ENCODE measurements at places on chromosomes 6 and 20.

GRCh38 chr6:10215326-10216110, 199.4 kb downstream of the TFAP2A start:
- no peak for DNase-seq

DNA sequence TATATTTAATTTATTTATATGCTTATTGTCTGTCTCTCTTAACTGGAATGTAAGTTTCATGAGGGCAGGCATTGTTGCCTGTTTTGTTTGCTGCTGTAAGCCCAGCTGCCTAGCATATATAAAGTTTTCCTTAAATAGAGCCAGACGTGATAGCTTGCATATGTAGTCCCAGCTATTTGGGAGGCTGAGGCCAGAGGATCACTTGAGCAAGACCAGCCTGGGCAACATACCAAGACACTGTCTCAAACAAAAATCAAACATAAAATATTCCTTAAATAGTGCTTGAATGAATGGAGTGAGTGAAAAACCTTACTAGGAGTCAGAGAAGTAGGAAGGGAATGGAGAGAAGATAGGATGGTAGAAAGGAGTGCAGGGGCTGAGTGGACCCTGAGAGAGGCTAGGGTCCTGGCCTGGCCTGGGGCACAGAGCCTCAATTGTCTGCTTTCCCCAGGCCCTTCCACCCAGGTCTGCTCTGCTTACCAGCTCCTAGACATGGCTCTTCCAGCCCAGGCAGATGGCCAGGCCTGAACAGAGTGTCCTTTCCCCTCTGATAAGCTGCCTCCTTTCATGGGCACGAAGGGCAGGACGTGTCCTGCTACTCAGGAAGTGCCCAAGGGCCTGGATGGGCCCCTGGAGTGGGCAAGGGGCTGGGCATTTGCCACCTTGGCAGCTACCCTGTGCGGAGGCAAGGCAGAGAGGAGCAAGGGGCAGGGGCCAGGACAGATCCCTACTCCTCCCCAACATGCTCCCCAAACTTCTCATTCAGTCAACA, 17.7 kb upstream of the BAK1 start:
- DNase-seq: no peak

- DNase-seq: no peak
Measured at GRCh38 chr20:21874127-21874526, 168.7 kb downstream of the PAX1 start.

DNA sequence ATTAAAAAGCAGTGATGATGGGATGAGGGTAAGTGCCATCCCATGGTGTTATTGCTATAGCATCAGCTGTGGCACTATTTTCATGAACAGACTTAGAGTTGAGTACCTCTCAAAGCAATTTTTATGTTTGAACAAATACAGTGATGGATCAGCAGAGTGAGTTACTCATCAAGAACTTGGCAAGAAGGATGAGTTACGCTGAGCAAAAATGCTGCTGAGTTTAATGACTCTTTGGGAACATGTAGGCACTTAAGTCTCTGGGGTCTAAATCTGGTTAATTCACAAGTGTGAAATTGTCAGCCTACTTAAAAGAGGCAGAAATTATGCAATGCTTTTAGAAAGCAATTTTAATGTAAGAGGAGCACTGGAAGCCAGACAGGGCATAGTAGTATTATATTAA, 78.5 kb upstream of the AHI1 start:
- DNase-seq: no peak

DNA sequence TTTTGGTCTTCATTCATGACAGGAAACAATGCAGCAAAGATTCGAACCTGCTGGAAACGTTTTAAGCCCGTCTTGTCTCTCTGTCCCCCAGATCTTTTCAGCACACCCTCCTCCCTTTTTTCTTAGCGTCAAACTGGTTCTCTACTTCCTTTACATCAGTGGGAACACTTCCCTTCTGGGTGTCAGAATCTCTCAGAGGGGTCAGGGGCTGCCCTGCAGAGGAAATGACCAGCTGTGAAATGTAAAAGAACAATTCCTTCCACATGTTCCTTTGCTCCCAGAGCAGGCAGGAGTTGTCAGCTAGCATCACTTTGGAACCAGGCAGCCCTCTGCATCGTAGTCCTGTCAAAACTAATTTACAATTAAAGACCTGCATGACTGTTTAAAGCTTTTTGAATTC, 619.0 kb downstream of the TFAP2A start:
- DNase-seq: no peak

- no peak for DNase-seq
Measured at GRCh38 chr6:44016131-44016870, 111.0 kb downstream of the MRPL14 start.

DNA sequence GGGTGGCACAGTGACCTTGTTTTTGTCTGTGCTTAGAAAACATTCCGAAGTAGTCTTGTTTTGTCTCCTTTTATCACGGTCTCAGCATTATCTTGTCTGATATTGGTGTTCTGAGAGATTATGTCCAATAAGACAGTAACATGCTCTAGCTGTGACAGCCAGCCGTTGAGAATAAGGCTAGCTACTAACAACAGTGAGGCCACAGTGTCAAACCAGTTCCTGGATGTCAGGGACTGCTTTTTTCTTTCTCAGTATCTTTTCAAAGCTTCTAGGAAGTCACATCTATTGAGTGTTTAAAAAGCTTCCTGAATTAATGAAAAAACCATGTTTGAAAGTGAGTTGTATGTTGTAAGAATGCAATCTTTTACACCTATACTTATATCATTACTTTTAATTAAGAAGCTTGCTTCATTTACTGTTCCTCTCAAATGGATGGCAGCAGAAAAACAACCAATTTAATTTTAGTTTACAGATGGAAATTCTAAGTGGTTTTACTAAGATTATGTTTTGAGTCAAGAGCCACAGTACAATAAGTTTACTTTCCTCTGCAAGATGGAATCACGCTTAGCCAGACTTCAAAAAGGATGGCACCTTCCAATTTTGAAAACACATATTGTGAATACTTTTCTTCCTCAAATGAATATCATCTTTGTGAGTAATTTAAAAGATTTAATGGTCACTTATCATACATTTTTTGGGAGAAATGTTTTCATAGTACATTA, 53.1 kb downstream of the MAP3K7 start:
- no peak for DNase-seq

DNA sequence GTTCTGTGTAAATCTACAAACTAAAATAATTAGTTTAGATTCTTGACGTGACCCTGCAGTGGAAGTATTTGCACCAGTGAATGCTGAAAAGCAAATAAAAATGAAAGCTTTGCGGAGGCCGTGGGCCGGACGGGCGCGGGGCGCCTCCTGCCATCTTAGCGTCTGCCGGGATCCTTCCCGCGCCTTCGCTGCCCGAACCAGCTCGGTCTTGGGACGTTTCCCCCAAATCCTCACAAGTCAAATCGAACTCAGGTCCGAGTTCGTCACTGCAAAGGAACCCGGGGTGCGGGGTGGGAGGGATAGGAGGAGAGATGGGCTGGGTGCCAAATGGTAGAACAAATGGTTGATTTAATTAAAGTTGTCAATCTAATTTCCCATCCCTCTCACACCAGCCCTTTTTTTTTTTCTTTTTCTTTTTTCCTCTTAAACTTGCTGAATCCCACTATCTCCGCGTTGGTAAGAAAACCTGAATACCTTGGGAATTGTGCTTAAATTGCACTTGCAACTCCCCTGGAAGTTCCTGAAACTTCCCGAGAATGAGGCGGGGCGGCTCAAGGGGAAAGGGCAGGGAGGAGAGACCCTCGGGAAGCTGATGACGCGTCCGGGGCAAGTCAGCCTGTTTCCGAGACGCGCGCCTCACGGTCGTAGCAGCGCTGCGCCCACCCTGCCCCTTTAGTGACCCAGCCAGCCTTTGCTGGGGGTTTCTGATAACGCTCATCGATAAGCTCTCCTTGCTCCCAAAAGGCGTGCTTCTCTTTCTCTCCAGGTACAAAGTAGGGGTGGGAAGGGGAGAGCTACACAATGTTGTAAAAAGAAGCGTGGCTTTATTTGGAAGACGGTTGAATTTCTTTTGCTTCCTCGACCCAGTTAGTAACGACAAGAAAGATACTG, 1.8 kb downstream of the GJA1 start:
- peak; percentile 63 for DNase-seq

DNA sequence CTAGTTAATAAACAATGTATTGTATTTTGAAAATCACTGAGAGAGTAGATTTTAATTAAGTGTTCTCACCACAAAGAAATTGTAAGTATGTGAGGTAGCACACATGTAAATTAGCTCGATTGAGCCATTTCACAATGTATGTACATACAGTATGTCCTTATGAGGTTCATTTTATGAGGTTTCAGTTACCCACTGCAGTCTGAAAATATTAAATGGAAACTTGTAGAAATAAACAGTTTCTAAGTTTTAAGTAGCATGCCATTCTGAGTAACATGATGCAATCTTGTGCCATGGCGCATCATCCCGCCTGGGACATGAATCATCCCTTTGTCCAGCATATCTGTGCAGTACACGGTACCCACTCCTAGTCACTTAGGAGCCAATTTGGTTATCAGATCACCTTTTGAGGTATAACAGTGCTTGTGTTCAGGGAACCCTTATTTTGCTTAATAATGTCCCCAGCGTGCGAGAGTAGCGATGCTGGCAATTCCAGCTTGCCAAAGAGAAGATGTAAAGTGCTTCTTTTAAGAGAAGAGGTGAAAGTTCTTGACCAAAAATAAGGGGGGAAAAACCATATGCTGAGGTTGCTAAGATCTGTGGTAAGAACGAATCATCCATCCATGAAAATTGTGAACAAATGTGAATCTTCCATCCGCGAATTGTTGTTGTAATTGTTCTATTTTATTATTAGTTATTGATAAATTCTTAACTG, 64.7 kb downstream of the KCNS1 start:
- DNase-seq: peak; percentile 71

DNA sequence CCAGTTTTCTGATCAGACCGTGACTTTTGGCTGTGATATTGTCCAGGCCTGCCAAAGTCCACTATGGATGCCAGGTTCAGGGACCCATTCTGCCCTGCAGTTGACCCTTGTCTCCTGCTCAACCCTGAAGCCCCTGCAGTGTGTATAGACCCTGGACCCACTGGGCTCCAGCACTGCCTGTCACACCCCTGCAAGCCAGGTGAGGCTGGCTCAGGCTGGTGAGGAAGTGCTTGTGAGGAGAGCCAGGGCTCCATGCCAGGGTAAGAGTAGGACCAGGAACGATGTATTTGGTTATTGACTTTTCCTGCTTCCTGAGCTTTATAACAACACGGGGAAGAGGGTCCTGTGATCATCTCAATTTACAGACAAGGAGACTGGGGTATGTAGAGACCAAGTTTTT, 19.1 kb upstream of the CD93 start:
- no peak for DNase-seq

DNA sequence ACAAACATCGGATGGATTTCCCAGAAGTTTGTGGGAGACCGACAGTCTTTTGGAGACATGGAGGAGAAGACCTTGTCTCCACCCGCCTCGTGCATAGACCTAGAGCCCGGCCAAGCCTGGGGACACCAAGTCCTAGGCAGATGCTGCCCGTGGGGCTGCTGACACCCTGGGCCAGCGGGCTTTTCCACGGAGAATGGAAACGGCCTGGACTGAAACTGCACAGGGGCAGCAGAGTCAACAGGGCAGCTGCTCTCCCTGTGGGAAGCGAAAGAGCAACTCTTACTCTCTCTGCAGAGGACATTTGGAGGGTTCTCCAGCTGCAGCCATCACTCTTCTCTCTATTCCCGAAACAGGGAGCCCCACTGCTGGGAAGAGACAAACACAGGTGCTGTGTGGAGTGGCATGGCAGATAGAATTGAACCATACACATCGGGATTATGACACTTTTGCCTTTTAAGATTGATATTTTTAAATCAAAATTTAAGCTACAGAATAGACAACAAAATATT, 401.2 kb downstream of the THBS2 start:
- DNase-seq: no peak

DNA sequence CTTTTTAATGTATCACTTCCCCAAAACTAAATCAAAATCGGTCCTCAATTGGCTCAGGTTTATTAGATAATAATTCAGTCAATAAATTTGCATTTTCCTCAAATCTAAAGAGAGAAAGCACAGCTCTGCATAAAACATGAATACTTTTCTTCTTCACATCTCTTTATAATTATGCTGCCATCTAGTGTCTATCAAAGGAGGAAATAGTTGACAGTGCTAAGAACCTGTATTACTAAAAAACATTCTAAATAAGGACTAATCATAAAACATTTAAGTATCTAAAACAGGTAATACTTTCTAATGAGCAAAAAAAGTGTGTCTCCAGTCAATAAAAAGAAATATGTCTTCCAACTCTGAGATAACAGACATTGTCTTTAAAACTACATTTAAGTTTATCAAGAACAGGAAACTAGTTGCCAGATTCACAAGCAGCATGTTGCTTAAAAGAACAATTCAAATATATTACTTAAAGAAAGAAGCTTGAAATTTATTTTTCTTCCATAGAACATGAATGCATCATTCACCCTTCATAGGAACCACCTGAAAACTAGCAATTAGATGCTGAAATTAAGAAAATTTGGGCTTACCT, 56.5 kb upstream of the DST start:
- DNase-seq: no peak

GRCh38 chr20:33311996-33312395, 29.0 kb downstream of the BPIFB1 start:
- DNase-seq: no peak

DNA sequence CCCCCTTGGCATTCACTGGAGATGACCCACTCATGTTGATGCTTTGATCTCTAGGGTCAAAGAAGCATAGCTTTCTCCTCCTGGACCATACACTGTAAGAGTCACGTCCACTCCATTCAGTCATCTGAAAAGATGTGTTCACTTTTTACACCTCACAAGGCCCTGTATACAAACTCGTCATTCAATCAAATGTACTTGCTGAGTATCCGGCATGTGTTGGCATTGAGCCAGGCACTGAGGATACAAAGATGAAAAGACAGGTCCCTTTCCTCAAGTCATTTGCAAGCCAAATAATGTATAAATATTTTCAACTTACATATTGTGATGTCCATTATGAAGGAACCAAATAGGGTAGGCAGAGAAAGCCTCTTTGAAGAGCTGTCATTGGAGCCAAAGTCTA, 32.6 kb upstream of the CSNK2A1 start:
- DNase-seq: no peak

DNA sequence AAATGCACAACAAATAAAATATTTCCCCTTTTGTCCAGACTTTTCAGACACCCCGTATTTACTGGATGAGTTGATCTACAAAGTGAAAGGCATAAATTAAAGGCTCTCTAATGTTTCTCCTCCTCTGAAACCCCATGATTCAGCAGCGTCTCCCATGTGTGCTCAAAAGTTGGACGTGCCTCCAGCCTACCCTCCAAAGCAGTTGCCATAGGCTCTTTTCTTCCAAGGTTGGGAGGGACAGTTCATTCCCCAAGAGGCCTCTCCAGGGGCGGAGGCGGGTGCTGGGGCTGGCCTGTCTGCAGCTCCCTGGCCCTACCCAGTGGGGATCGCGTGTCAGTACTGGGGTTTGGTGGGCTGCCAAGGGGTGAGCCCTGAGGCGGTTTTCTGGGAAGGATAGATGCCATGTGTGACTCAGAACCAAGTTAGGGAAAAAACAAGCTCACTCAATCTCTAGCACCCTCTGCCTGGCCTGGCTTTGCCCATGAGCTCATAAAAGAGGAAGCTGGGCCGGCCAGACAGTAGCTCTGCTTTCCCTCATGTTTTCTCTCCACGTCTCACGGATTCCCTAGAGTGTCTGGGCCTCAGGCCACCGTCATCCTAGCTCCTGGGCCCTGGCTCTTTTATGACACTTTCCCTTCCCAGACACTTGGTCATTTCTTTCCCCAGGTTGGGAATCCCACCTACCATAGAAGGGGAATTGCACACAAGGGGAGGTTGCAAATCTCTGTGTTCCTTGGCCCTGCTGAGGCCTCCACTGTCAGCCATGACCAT, 8.0 kb upstream of the IER3 start:
- DNase-seq: no peak
